ENCODE measurements at places on chromosomes 12 and 14. TPM values are rescaled to one million over a fixed set of nuclear protein-coding genes. Genes with fewer than 3 reads are reported as not detected.

RERG gene
- not detected for total RNA-seq

TMTC1 gene
- 12.8 TPM for total RNA-seq

HVCN1 gene
- total RNA-seq = 2.6 TPM

REM2 gene
- not detected for total RNA-seq

VRTN gene
- not detected for total RNA-seq

RFX4 gene
- not detected for total RNA-seq

Data from fibroblast of the aortic adventitia (primary cell).